Hematopoietic multipotent progenitor cell treated with erythropoietin and hydrocortisone succinate and interleukin-3 and kit ligand, for 17 days (in vitro differentiated cells): ENCODE measurements at places on chromosomes 13 and 19.

DNA sequence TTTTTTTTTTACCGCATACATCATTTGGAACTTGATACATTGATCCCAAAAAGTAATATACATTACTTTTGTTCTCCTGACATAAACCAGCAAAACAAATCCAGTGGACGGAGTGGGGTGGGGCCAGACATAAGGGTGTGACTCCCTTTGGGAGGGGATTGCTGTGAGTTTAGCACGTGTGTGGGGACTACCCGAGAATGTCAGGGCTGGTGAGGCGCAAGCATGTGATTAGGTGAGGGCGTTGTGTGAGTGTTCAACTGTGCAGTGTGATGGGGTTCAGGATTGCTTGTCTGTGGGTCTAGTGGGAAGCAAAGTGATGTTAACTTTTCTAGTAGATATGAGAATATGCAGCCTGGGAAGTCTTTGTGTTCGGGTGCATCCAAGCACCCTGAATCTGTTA lies 468.0 kb downstream of the TSHZ3 start:
- DNase-seq, result no peak

- no peak for DNase-seq
Observed at GRCh38 chr13:50114961-50115360, 99.7 kb downstream of the KCNRG start.

DNA sequence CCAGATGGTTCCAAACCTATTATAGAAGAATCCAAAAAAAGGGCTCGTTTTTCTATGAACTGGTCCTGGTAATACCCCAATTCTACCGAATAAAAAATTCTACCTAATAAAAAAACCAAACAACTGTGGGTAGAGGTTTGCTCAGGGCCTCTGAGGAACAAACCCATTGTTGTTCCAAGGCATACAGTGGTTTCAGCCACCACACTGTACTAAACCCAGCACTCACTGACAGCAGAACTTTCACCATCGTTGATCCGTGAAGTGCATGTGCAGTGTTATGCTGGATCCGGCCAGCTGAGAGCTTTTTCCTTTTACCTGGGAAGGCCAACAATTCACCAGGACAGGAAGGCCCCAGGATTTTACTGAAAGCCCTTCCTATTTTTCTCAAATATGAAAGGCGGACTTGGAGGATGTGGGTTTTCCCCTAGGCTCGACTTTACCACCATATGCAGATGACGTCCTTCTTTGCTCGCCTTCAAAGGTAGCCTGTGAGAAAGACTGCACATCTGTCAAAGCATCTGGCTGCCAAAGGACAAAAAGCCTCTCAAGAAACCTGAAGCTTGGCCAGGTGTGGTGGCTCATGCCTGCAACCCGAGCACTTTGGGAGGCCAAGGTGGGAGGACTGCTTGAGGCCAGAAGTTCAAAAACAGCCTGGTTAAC lies 7.2 kb upstream of the PABPC3 start:
- no peak for DNase-seq

- no peak for DNase-seq
Observed at GRCh38 chr19:4993683-4994082, 24.8 kb downstream of the KDM4B start.

- DNase-seq, result no peak
Observed at GRCh38 chr13:20185366-20186056, 7.2 kb downstream of the GJB2 start.

DNA sequence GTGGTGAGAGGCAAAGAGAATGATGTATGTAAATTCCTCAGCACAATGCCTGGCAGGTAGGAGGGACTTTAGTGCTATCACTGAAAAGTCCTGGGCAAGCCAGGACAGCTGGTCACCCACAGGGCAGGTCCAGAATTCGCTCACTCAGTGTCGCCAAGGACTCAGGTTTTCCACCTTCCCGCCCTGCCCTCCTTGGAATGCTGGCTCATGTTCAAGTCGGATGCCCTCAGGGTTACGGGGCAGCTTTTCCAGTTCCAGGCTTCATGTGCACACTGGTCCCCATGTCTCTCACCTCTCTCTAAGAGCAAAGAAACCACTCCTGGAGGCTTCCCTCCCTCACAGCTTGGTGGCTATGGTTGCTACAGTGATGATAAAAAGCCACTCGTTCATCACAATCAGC lies 24.8 kb upstream of the NAXD start:
- no peak for DNase-seq

GRCh38 chr19:4831304-4831978 lies at the start of gene TICAM1:
TSS of gene TICAM1 (minus strand) at chr19:4831712. CDS start at chr19:4818377, 13,335 bp downstream.
- DNase-seq, result peak; percentile 55

DNA sequence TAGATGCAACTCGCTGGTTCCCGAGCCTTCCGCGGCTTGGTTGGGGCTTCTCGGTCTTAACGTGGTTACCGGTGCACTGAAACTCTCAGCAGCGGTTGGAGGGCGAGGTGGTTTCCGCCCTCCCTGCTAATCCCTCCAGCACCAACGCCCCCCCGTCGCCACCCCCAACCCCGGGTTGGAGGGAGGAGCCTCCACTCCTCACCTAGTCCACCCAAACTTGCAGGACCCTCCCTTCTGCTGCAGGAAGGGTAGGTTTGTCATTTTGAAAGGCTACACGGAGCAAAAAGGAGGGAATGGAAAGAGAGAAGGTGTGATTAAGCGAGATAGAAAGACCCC lies 465.0 kb downstream of the ITGBL1 start:
- no peak for DNase-seq

DNA sequence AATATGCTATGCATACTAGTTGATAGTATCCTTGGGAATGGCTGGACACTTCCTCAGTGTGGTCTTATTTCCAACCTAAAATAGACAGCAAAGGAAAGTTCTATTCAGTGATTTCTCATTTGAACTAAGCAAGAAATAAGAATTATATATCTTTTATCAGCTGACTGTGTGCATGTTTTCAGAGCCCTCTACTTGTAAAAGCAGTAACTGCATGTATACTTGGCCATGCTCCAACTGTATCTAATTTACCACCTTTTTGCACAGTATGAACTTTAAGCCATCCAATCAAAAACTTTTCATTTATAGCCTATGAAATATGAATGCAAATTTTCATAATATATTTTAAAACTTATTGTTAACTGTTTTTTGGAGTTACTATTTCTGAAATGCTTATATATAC lies 136.4 kb upstream of the PCDH9 start:
- no peak for DNase-seq
